Central memory CD8-positive, alpha-beta T cell (primary cell): ENCODE measurements at places on chromosomes 4 and X.
A peak's percentile ranks its signal among the peaks of the same experiment; 100 is the strongest.

- no peak overlapping the region for H3K27ac ChIP-seq
- no peaks in the 10 kb centered on the region for H3K36me3 ChIP-seq
- H3K4me1 ChIP-seq = no peaks in the 10 kb centered on the region
- peaks cover 15% of the 10 kb centered on the region for H3K27me3 ChIP-seq
- no peak for DNase-seq
- H3K4me3 ChIP-seq = no peak overlapping the region
Observed at GRCh38 chr4:622996-623913, 2.1 kb upstream of the PDE6B start.

GRCh38 chrX:31136144-31136611 is 64.3 kb upstream of the FTHL17 start:
- no peak for DNase-seq
- H3K27ac ChIP-seq = no peak overlapping the region
- no peak overlapping the region for H3K4me3 ChIP-seq
- no peaks in the 10 kb centered on the region for H3K4me1 ChIP-seq
- no peaks in the 10 kb centered on the region for H3K27me3 ChIP-seq

DNA sequence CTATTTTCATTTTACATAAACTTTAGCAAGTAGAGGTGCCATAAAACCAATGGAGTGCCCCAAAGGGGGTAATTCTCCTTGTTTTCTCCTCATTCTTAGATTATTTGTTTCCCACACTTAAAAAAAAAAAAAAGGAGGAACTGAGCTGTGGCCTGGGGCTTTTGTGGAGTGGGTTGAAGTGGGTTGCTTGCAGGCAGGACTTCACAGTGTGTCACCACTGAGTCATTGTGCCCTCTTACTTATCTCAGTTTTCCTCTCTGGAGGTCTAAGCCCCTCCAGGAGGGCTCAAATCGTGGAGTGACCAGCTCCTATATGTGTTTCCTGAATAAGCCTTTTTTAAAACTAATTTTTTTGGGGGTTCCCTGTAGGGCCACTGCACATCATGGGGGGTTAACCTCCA is 69.0 kb downstream of the SLC16A2 start:
- H3K27ac ChIP-seq = no peak overlapping the region
- H3K4me3 ChIP-seq = no peak overlapping the region
- no peaks in the 10 kb centered on the region for H3K36me3 ChIP-seq

DNA sequence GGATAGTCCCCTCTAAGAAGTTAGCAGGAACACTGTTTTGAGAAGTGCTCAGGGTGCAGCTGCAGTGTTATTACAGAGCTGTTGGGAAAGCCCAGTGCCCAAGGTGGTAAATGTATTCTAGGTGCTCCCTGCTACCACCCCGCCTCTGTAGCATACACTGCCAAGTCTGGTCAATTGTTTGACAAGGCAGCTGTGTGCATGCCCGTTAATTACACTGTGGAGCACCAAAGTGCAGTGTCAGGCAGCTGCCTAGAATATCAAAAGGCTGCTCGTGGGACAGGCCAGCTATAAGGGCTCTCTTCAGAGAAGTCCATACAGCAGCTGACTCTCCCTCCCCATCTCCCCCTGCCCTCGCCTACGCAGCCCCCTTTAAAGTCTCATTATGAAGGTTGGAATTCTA is 99.9 kb upstream of the KLHL13 start:
- no peak overlapping the region for H3K4me3 ChIP-seq
- no peaks in the 10 kb centered on the region for H3K27me3 ChIP-seq
- no peaks in the 10 kb centered on the region for H3K4me1 ChIP-seq

GRCh38 chr4:1329408-1330371 is 17.3 kb upstream of the UVSSA start:
- H3K27me3 ChIP-seq = no peaks in the 10 kb centered on the region
- peak overlapping the region; percentile 54 for H3K4me3 ChIP-seq
- H3K36me3 ChIP-seq = peaks cover 15% of the 10 kb centered on the region
- peaks cover 30% of the 10 kb centered on the region for H3K4me1 ChIP-seq
- peak overlapping the region; percentile 91 for H3K27ac ChIP-seq

- H3K27ac ChIP-seq = no peak overlapping the region
- peaks cover 1% of the 10 kb centered on the region for H3K36me3 ChIP-seq
- H3K27me3 ChIP-seq = no peaks in the 10 kb centered on the region
- no peak for DNase-seq
- no peak overlapping the region for H3K4me3 ChIP-seq
Observed at GRCh38 chr4:181853881-181854511, 389.2 kb upstream of the TENM3 start.

GRCh38 chrX:153700376-153700945 is 12.7 kb downstream of the SLC6A8 start:
- no peak overlapping the region for H3K4me3 ChIP-seq
- no peaks in the 10 kb centered on the region for H3K27me3 ChIP-seq
- DNase-seq = no peak
